CD4-positive, alpha-beta T cell (primary cell): ENCODE measurements at places on chromosomes 11 and 22. TPM values are rescaled to one million over a fixed set of nuclear protein-coding genes. Genes with fewer than 3 reads are reported as not detected.

EHF gene
- total RNA-seq, result not detected

GRCh38 chr11:134639586-134640330 is 227.7 kb upstream of the B3GAT1 start:
- no peaks in the 10 kb centered on the region for H3K36me3 ChIP-seq
- DNase-seq, result no peak
- peaks cover 3% of the 10 kb centered on the region for H3K27me3 ChIP-seq
- no peak overlapping the region for H3K27ac ChIP-seq
- H3K4me1 ChIP-seq, result no peaks in the 10 kb centered on the region
- H3K4me3 ChIP-seq, result no peak overlapping the region

DNA sequence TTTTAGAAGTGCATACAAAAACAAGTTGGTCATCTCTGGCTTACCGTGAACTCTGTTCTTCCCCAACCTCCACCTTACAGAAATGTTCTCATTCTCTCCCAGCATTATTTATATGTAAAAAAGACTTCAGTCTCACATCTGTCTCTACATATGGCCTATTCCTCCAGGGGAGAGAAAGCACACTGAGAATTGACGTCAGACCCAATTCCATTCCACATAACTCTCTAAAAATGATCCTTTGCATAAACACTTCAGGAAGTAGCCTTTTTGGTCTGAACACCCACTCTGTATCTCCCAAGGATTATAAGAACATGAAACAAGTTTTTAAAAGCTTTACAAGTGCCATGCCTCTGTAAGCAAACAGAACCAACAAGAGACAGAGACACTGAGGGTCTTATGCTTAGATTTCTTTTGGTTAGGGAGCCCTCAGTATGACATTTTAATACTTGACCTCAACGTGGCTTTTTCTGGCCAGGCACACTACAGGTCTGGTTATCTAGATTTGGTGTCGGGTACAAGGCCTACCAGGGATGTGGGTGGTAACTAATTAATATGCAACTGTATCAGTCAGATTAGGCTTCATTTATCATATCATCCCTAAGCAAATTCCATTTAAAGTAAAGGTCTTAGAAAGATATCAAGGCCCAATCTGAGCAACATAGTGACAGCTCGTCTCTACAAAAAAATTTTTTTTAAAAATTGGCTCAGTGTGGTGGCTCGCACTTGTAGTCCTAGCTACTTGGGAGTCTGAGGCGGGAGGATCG is 48.5 kb upstream of the PPP2R1B start:
- H3K4me1 ChIP-seq, result no peaks in the 10 kb centered on the region
- H3K27ac ChIP-seq, result no peak overlapping the region
- peaks cover 23% of the 10 kb centered on the region for H3K36me3 ChIP-seq

KLHDC7B gene
- total RNA-seq, result 2.3 TPM
